ENCODE measurements at places on chromosomes 12 and 14.

DNA sequence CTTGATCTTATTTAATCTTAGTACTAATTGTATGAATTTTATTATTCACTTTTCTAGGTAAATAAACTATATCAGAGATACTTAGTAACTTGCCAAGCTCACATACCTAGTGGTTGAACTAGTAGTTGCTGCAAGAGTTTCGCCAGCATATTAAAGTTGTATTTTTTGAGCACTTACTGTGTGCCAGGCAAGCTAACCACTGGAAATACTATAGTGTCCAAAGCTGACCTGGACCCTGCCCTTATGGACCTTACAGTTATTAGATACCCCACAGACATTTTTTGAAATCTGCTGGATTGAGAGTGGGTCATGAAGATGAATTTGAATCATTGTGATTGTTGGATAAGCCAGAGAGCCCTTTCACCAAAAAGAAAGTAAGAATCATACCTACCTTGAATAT, 125.0 kb downstream of the RAD51B start:
- no peak for DNase-seq

GRCh38 chr12:107891967-107892366, 117.5 kb downstream of the ASCL4 start:
- DNase-seq, result no peak

DNA sequence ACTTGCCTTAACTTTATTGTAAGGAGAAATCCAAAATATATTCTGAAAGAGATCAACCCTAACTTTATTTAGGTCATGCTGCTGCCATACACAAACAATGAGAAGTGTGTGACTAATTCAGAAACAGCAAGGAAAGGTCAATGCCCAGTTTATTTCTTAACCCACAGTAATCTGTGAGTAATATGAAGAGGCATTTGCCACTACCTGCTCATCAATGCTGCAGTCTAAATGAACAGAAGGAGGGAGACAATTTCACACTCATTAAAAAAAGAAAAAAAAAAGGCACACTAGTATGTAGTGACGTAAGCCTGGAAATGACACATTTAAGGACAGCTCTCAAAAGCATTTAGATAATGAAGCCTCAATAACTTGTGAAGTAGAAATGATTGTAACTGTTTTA, 90.5 kb upstream of the FOXN3 start:
- DNase-seq, result no peak

GRCh38 chr12:109811624-109811995, 21.6 kb downstream of the TRPV4 start:
- DNase-seq, result no peak

DNA sequence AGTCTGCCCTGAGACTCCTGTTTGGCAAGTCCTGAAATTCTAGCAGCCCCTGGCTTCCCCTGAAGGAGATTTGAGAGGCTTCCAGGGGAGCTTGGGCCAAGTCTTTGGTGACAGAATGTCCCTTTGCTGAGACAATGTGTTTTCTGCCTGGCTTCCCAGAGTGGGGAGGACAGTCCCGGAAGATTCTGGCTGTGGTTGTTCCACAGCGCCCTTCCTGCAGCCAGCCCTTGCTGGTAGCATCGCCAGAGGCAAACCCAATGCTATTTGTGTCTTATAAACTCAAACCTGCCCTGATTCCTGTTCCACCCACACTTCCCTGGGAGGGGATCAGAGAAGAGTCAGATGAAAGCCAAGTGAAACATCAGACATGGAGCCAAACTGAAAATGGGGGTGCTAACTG, 56.4 kb upstream of the OAS1 start:
- DNase-seq, result no peak

- DNase-seq, result no peak
Observed at GRCh38 chr12:106508966-106509365, 73.8 kb upstream of the RFX4 start.

GRCh38 chr12:94147387-94147990, 888 bp upstream of the PLXNC1 start:
- no peak for DNase-seq

DNA sequence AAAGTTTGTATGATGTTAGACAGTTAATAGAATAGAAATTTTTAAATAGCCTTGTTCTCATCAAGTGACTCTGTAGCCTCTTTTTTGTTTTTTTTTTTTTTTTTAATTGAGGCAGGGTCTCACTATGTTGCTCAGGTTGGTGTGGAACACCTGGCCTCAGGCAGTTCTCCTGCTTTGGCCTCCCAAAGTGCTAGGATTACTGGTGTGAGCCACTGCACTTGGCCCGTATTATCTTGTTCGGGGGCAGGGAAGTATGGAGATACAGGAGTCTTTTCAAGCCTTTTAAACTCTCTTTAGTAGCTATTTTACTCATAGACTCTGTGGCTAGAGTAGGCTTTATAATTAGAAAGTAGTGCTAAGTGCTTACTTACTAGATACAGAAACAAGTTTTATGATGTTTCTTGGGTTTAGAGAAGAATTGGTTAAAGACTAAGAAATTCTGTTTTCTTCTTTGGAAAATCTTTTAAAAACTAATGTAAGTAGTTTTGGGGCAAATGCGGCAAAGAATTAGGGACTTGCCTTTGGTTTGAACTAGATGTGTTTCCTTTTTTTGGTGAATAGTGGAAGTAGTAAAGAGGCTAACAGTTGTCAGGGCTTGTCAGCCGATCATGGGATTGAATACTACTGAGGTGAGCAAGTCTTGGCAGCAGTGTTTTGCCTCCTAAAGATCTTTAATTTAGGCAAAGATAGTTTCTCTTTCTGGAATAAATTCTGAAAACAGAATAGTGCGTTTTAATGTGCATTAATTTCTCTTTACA, 31.3 kb downstream of the FBXO34 start:
- DNase-seq, result no peak

DNA sequence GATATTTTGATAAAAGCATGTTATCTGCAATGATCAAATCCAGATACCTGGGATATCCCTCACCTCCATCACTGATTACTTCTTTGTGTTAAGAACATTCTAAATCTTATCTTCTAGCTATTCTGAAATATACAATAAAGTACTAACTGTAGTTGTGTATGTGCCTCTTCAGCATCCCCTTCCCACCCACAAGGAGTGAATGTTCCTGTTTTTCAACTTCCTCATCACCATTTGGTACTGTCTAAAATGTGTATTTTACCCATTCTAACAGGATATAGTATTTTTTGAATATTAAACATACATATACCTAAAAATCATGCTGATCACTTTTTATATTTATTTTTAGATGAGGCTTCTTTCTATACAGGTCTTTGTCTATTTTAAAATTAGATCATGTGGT, 1252.6 kb downstream of the TMEM121 start:
- no peak for DNase-seq

GRCh38 chr12:52913431-52913821, 8.6 kb upstream of the KRT8 start:
- DNase-seq, result no peak
